ENCODE measurements at places on chromosomes 3 and 15. TPM values are rescaled to one million over a fixed set of nuclear protein-coding genes. Genes with fewer than 3 reads are reported as not detected.

DNA sequence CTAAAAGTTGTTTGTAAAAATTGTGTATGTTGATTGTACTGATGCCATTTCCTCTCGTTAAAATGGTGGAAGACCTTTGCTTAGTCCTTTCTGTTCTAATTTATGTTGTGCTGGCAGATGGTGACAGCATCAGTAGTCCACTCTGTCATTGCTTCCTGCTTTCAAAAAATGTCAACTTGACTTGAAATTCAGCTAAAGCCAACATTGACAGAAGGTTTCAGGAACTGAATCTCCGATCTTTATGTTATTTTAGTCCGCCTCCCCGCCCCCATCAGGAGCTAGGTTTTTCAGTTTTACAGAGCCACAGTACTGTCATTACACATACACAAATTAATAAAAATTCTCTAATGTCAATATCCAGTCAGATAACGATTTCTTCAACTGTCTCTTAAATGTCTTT is 1.5 kb downstream of the CEP63 start:
- no peak overlapping the region for H3K4me3 ChIP-seq
- no peaks in the 10 kb centered on the region for H3K27me3 ChIP-seq
- H3K36me3 ChIP-seq, result peaks cover 3% of the 10 kb centered on the region
- H3K27ac ChIP-seq, result peak overlapping the region; percentile 87

DNA sequence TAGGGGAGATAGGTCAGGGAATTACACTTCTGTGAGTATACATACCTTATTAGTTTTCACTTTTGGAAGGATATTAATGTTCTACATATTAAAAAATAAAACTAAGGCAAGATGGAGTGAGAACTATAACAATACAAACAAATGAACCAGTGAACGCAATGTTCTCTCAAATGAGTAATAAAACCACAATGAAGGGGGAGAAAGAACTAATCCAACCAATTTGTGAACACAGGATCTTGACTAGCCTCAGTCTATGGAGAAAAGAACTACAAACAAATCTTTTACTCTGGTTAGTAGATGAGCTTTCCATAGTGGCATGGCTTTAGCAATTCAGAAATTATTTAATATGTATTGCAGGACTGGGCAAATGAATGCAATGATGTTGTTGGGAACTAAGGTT is 26.9 kb upstream of the ATOSA start:
- no peak overlapping the region for H3K4me3 ChIP-seq
- no peak for DNase-seq
- H3K27me3 ChIP-seq, result no peaks in the 10 kb centered on the region
- H3K27ac ChIP-seq, result no peak overlapping the region

DNA sequence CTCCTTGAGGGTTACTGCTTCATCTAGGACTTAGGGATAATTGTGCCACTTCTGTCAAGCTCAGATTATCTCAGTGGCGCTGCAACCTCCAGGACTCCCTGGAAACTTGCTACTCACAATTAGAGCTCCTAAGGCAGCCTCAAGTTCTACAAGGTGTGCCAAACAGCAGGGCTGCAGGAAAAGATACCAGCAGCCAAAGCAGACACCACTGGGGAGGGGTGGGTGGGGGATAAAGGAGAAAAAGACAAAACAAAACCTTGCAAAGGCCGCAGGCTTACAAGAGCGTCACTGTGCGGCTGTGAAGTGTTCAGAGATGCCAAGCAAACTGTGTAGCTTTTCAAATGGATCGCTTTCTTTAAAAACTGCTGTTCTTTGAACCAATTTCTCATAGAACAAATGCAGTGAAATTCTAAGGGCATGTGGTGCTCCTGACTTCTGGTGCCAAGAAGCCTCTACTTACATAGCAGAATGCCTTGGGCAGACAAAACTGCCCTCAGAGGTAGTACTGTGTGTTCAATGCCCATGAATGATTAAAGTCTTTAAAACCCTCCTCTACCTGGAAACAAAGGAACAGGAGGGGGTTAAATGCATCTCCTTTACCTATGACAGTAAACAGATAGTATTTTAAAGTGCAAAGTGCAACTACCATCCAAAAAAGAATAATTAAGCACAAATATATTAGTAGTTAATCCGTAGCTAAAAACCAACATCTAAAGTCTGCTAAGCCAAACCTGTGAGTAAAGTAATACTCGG is 353.4 kb downstream of the FOXP1 start:
- H3K4me3 ChIP-seq, result no peak overlapping the region
- DNase-seq, result peak; percentile 25
- no peaks in the 10 kb centered on the region for H3K36me3 ChIP-seq
- H3K27ac ChIP-seq, result peak overlapping the region; percentile 32

GRCh38 chr15:36671017-36671416 is 91.6 kb downstream of the CDIN1 start:
- DNase-seq, result no peak
- no peaks in the 10 kb centered on the region for H3K27me3 ChIP-seq
- H3K4me1 ChIP-seq, result no peaks in the 10 kb centered on the region
- no peak overlapping the region for H3K4me3 ChIP-seq

DBR1 gene
- polyA plus RNA-seq, result 23.2 TPM

GRCh38 chr3:123385001-123385401 is 63.9 kb downstream of the ADCY5 start:
- H3K4me3 ChIP-seq, result no peak overlapping the region
- H3K27ac ChIP-seq, result no peak overlapping the region
- DNase-seq, result no peak

DNA sequence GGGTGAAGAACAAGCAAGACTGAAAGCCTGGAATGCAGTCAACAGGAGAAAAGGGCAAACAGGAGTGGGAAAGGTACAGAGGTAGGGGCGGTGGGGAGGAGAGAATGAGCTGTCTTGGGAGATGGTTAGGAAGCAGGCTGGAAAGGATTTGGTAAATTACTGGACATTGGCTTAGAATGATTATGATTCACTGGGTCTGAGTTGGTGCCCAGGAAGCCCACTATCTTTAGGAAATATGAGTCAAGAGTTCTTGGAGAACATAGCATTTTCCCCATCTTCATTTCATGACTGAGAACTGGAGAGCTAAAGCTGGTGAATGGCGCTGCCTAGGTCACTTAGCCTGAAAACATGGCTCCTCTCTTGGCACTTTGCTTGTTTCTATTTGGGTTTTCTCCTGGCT is 74.7 kb upstream of the C3orf80 start:
- H3K36me3 ChIP-seq, result no peaks in the 10 kb centered on the region
- H3K4me1 ChIP-seq, result no peaks in the 10 kb centered on the region
- no peak overlapping the region for H3K27ac ChIP-seq

RBP2 gene
- polyA plus RNA-seq, result not detected

DNA sequence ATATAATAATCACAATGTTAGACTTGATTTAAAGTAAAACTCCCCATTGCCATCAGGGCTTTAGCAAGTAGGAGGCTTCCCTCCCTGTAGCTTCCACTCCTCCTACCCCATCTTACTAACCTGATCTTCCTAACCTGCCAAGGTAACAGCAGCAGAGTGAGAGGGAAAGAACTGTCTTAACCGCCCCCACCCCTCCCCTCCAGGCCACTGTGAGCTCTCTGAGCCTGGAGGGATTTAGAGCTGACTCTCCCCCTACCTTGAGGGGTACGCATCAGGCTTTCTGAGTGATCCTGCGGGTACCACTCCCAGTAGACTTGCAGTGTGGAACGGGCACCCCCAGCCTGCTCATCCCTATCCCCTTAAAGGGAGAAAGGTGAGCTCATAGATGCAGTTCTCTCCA is 11.4 kb upstream of the PRSS50 start:
- no peak overlapping the region for H3K27ac ChIP-seq
- H3K36me3 ChIP-seq, result no peaks in the 10 kb centered on the region
- no peaks in the 10 kb centered on the region for H3K4me1 ChIP-seq
- no peak for DNase-seq

DNA sequence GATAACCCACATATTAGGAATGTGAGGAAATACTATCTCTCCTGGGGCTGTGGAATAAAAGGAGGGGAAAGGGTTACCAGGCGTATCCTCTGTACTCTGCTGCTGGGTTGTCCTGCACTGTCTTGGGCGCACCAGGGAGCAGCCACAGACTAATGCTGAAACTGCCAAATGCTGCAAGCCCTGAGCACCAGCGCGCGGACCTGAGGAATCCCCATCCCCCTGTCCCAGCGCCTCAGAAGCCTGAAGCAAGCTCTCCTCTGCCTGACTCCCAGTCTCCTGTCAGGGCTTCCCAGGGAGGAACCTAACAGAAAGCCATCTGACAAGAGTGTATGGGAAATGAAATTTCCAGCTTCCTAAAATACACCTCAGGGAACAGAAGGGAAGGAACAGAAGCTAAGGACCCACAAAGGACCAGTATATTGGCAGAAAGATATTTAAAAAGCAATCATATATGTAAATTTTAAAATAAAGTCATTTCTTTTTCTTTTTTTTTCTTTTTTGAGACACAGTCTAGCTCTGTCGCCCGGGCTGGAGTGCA is 158.3 kb upstream of the C2CD4B start:
- no peak overlapping the region for H3K27ac ChIP-seq
- no peaks in the 10 kb centered on the region for H3K36me3 ChIP-seq
- no peak for DNase-seq
- H3K4me1 ChIP-seq, result no peaks in the 10 kb centered on the region
- no peak overlapping the region for H3K4me3 ChIP-seq
- H3K27me3 ChIP-seq, result no peaks in the 10 kb centered on the region

GRCh38 chr3:9041626-9042025 is 78.4 kb upstream of the RAD18 start:
- H3K27me3 ChIP-seq, result no peaks in the 10 kb centered on the region
- H3K36me3 ChIP-seq, result no peaks in the 10 kb centered on the region
- no peaks in the 10 kb centered on the region for H3K4me1 ChIP-seq
- no peak for DNase-seq
- no peak overlapping the region for H3K4me3 ChIP-seq

- no peaks in the 10 kb centered on the region for H3K36me3 ChIP-seq
- peaks cover 3% of the 10 kb centered on the region for H3K27me3 ChIP-seq
- H3K4me1 ChIP-seq, result no peaks in the 10 kb centered on the region
These were observed 25.3 kb upstream of the SLTM start for GRCh38 chr15:58958811-58959210.

Data from naive thymus-derived CD4-positive, alpha-beta T cell (primary cell).